ENCODE measurements at places on chromosomes 6 and 20.

DNA sequence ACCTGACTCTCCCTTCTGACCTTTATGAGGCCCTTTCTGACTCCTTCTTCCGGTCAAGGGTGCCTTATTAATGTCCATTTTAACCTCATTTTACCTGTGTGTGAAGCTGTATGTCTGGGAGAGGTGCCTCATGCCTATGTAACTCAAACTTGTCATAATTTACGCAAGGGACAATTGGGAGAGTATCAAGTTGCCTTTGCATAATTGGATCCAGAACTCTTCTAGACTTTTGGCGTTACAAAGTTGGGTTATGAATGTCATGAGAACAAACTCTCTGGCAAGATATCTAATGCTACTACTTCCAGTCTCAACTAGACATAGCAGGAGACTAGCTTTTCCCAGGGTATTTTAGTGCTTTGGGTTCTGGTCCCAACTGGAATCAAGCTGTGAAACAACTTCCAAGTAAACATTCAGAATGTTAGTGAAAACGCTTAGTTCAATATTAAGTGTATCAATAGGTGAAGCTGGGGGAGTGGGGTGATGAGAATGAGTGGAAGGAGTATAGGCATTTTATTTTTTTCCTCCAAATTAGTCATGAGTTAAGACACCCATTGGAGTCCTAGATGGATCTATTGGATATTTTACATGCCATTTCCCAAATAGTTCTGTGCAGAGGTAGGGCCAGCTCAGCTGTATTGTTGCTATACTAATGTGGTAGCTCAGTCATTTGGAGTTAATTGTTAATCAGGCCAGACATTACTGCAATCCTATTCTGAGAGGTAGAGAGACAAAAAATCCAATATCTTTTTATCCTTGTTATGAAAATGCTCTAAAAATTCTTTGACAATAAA lies 159.9 kb downstream of the TFAP2B start:
- DNase-seq: no peak

DNA sequence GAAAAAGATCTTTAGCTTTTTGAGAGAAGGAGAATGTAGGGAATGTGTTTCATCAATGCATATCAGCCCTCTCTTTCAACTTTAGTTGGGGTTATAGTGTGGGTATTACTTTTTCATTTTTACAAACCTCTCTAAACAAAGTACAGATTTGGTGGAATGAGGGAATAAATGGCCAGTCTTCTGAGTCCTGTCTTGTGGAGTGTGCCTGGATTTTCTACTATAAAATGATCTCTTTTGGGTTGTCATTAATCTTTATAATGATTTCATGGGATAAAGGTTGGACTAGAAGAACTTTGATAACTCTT lies 209.3 kb downstream of the RNF144B start:
- no peak for DNase-seq

DNA sequence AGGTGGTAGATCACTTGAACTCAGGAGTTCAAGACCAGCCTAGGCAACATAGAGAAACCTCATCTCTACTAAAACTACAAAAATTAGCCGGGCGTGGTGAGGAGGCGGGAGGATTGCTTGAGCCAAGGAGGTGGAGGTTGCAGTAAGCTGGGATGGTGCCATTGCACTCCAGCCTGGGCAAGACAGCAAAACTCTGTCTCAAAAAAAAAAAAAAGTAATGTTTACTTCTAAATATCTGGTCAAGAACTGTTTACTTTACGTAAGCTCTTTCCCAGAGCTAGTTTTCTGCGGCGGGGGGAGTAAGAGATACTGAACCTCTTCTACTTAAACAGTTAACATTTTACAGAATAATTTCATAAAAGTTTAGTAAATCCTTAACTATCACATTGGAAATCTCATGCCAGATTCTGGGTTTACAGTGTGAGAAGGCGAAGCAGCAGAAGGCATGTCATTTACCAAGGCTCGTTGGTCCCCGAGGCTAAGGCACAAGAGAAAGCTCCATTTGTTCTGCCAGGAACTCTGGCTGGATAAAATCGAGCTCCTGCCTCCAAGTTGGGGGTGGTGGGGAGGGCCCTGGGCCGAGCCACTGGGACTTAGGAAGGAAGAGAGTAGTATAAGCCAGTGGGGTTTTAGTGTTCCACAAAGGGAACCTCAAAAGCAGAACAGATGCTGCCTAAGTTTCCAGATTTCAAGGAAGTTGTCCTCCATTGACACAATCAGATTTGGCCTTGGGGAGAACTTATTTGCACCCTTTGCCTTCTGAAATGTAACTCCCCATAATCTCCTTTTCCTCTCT lies 41.7 kb downstream of the ARFGEF2 start:
- no peak for DNase-seq

- peak; percentile 49 for DNase-seq
These were observed 280.9 kb downstream of the CDH26 start for GRCh38 chr20:60238992-60239660.

DNA sequence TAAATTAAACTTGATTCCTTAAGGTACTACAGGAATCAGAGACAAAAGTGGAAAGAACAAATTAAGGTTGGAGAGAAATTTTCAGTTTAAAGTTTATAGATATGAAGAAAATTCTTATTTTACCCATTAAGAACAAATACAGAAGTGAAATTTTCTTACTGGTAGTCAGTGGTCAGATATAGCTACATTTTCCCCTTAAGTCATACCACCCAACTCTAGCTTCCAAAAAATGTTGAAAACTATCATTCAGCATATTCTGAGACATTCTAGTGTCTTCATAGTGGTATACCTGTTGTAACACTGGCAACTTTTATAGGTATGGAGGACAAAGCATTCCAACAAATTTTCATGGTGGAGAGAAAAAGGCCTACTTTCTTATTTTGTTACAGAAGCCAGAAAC lies 15.6 kb upstream of the SUMO4 start:
- no peak for DNase-seq

- DNase-seq: no peak
These were observed 55.4 kb downstream of the PREX1 start for GRCh38 chr20:48772183-48772976.

DNA sequence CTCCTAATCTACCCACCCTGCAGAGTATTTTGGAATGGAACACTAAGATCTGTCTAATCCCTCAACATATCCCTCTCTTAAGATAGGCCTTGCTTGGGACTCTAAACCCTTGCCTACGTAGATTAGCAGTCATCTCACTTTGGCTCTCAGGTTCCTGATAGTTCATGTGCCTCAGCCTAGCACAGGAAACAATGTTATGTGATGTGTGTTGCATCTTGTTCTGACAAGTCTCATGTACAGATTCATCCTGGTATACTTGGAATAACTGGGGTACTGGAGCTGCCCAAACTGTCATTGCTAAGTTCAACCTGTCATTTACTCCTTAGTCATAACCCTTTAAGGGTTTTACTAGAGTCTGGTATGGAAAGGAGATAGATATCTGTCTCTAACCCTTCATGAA lies 34.1 kb downstream of the TREML1 start:
- DNase-seq: no peak

DNA sequence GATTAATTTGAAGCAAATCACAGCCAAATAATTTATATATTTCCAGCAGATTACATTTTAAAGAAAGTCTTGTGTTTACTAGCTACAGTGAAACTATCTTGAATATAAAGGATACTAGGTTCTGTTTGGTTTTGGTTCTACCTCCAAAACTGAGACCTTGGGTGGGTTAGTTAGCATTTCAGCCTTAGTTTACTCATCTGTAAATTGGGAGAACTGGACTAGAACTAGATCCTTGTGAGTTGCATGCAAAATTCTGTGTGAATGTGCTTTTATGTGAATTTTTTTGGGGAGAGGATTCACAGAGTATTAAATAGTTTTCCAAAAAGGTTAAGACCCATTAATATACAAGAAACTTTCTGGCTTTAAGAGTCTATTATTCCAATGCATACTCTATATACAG lies 4.1 kb downstream of the GMNN start:
- no peak for DNase-seq

GRCh38 chr20:14521436-14521835 lies 184.0 kb upstream of the FLRT3 start:
- DNase-seq: no peak

- no peak for DNase-seq
These were observed 170.2 kb downstream of the DOK5 start for GRCh38 chr20:54645445-54646155.

DNA sequence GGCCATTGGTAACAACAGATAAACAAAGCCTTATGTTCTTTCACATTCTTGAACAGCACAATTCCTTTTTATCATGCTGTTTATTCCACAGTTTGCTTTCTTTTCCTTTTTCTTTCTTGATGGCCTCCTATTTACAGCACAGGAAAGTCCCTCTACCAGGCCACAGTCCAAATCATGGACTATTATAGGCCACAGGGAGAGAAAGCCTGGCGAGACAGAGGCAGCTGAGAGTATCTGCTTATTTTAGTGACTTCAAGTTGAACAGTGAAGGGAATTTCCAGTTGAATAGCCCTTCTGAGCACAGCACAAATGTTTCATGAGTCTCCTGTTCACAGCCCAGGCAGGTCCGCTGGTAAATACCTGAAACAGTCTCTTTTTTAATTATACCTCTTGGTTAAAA lies 263.7 kb upstream of the ARID1B start:
- DNase-seq: no peak

DNA sequence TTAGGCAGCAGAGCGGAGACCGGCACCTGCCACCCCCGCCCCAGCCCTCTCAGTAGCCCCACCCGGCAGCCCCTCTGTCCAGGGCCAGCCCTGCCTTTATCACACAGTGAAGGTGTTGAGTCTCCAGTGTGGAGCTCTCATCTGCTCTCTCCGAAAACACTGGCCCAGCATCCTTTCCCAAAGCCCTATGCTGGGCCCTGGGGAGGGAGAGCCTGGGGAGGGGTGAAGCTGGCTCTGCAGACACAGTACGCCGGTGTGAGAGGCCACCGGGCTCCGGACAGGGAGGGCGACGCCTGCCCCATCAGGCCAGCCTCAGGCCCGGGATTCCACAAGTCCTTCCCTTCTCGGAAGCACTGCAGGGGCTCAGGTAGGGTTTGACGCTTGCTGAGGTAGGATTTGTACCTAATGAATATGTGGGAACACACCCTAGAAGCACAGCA lies 186.9 kb downstream of the ERMARD start:
- DNase-seq: no peak

- DNase-seq: no peak
These were observed 183.4 kb downstream of the ADGRG6 start for GRCh38 chr6:142485256-142485655.

GRCh38 chr6:3825851-3826581 lies 23.2 kb upstream of the FAM50B start:
- no peak for DNase-seq

GRCh38 chr6:20575125-20575524 lies 40.9 kb downstream of the CDKAL1 start:
- no peak for DNase-seq

DNA sequence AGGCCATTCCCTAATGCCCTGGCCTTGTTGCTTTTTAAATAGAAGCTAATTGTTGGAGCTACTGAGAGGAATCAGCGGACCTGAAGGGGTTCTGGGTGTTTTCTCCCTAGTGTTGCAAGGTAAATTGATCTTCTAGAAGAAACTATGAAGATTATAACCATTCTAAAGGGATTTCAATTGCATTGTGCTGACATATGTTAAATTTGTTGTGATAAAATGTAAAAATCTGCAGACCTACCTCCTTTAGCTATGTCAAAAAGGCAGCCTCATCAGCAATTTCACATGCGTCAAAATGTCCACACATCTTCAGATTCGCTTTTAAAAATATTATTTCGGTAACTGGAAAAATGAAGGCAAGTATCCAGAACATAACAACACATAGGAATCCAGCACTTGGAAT lies 44.4 kb downstream of the IYD start:
- DNase-seq: no peak

GRCh38 chr20:57111028-57111373 lies 155.4 kb downstream of the BMP7 start:
- no peak for DNase-seq

DNA sequence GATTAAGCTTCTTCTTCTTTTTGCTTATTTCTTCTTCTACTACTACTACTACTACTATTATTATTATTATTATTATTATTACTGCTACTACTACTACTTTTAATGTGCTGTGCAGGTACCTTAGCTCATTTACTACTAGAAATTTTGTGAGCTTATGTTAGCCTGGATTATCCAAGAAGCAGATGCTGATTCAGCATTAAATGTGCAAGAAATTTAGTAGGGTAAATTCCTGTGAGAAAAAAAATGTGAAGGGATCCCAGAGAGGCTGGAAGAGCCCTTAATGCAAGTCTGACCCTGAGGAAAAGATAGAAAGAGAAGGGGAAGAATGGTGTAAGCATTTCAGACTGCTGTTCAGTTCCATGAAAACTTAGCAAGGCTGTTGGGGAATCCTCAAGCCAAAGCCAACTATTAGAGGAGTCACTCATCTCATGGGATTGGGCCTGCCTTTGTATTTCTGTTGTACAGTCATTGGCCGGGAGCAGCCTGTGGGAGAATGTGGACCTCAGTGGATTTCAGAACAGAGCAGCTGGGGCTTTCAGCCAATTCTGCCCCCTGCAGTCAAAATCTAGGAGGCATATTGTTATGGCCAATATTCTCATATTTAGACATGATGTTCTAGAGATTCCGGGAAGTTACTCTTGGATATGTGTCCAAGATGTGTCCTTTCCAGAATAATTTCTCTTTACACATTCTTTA lies 37.2 kb upstream of the TSPYL1 start:
- no peak for DNase-seq

DNA sequence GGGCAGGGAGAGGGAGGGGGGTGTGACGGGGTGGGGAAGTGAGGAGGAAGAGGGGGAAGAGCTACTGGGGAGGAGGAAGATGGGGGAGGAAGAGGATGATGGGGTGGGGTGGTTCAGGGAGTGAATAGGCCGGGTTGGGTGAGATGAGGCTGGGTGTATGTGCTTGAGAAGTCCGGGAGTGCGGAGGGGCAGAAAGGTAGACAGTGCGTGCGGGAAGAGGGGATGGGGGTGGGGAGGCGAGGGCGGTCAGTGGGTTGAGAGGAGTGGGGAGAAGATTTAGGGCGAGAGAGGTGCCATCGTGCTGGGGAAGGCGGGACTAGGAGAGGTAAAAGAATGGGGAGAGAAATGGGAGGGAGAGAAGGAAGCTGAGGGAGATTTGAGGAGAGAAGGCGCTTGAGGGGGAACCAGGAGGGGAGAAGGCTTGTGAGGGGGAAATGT lies 30.9 kb upstream of the NOTCH4 start:
- DNase-seq: no peak

- DNase-seq: no peak
These were observed 4.2 kb upstream of the NTSR1 start for GRCh38 chr20:62704341-62704948.

GRCh38 chr6:119182875-119183274 lies 104.4 kb upstream of the FAM184A start:
- DNase-seq: no peak

GRCh38 chr20:18566892-18567738 lies at the start of gene SMIM26:
Gene SMIM26 (plus strand): TSS chr20:18567432. CDS start chr20:18567479, 47 bp downstream.
- peak; percentile 94 for DNase-seq

DNA sequence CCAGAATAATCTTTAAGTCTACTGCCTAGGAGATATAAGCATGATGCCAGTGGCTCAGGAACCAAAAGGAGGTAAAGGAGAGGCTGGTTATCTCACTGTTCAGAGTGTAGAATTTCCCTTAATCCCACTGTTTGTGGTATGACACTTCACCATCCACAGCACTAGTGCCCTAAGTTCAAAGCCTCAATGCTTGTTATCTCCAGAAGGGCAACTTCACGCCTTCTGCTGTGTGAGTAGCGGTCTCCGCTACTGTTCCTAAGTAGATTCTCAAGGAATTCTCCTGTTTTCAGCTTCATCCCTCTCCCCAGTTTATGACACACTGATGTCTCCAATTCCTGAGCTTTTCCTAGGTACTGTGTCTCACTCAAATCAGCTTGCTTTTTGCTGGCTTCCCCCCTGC lies 13.7 kb upstream of the SNPH start:
- no peak for DNase-seq

GRCh38 chr6:55445648-55446204 lies 118.5 kb downstream of the GFRAL start:
- no peak for DNase-seq

- no peak for DNase-seq
These were observed 25.5 kb downstream of the CLIC5 start for GRCh38 chr6:45990162-45990561.
